GM13977 (cell line): ENCODE measurements at places on chromosomes 7 and 10.

GRCh38 chr7:40437936-40438634 is 303.3 kb downstream of the SUGCT start:
- no peak for DNase-seq

DNA sequence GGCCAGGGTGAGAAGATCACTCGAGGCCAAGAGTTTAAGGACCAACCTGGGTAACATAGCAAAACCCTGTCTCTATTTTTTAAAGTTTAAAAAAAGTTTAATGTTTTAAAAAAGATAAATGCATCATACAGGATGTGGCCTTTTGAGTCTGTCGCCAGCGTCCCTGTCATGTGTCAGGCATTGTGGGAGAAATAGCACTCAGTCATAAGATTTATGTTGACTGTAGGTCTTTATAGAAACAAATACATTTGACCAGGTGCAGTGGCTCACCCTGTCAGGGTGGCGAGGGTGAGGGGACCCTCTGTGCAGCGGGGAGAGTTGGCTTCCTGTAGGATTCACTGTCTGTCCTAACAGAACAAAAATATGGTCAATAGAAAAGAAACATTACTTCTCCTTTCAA is 63.5 kb upstream of the SH2B2 start:
- no peak for DNase-seq

- DNase-seq, result peak; percentile 2
These were observed 69.5 kb upstream of the CDK13 start for GRCh38 chr7:39880556-39880955.

- peak; percentile 7 for DNase-seq
These were observed 22.3 kb downstream of the SCART1 start for GRCh38 chr10:133475821-133476640.

GRCh38 chr7:3591944-3592343 is 290.9 kb downstream of the SDK1 start:
- no peak for DNase-seq

DNA sequence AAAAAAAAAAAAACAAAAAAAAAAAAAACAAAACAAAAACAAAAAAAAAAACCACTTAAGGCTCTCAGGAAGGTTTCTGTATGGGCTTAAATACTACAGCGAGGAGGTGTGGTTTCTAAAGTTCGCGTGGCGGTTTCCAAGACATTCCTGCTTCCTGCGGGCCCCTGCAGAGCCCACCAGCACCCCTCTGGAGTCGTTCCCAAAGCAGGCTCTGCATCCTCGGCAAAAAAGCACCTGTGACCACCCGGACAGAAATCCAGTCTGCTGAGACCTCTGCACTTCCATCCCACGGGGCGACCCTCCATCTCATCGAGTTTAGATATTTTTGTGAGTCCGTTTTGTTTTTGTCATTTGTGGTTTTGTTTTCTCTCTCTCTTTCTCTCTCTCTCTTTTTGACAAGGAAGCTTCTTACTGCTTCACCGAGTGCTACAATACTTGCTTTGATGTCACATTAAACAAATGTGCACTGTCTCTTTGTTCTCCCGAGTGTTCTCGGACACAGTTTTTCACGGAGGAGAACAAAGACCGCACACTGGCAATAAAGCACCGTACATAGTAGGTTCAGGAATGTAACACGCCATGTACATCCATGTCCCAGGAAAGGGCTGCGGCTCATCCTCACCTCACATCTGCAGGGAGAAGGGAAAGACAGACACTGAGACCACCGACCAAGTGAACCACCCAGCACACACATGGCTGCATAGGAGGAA is 21.5 kb downstream of the PDGFA start:
- no peak for DNase-seq

DNA sequence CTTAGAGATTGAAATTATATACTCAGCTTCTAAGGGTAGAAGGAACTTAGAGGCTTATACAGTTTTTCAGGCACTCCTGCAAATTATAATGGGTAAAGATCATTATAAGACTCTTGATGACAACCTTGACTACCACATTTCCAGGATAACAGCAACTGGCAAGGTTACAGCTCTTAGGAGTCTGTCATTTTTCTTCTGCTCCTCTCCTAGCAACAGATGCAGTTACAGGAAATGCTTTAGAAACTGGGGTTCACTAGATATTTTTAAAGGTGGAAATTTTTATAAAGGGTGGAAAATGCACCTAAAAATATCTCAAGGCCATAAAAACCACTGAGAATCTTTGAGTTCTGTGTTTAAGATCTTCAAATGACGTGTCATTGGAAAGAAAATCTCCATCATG is 185.8 kb downstream of the RELN start:
- no peak for DNase-seq

- peak; percentile 12 for DNase-seq
These were observed 1073.0 kb downstream of the XPNPEP1 start for GRCh38 chr10:108850138-108850854.

DNA sequence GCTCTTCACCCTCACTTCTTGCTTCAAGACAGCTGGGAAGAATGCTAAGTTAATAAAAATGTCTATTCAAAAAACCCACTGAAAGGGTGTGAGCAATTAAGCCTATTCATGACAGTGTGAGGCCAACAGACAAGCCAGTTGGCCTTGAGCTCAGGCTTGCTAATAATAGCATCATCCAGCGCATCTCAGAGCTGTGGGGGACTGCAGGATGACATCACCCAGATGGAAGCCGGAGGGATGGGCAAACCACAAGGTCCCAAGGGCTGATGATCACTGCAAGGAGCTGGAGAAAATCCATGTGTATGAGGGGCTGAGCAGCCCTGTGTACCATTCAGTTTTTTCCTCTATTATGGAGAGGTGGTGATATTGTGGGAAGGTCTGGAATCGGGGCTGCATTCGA is 770.4 kb downstream of the TNS3 start:
- DNase-seq, result no peak

DNA sequence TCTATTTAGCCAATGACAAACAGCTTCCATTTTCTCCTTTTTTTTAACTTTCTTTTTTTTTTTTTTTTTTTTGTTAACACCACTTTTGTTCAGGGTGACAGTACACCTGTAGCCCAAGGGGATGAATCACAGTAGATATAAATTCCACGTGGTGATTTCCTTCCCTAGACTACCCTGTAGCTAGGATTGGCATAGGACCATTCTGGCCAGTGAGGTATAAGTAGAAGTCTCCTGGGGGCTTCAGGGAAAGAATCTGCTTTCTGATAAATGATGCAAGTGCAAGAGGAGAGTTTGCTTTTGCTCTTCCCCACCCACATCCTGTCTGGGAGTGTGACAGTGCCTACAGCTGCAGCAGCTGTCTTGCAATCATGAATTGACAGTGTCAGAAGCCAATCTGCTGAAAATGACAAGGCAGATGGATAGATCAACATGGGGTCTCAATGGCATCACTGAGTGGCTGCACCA is 63.2 kb upstream of the TOMM7 start:
- peak; percentile 74 for DNase-seq

- DNase-seq, result no peak
These were observed 9.7 kb upstream of the CHST12 start for GRCh38 chr7:2393706-2394105.

GRCh38 chr10:84329196-84329611 is 815 bp downstream of the CCSER2 start:
- peak; percentile 45 for DNase-seq

GRCh38 chr7:2824678-2825461 is 19.2 kb downstream of the GNA12 start:
- no peak for DNase-seq

- no peak for DNase-seq
These were observed 85.6 kb downstream of the MICU1 start for GRCh38 chr10:72540193-72540807.

- no peak for DNase-seq
These were observed 458.6 kb upstream of the KLF6 start for GRCh38 chr10:4243651-4244050.

GRCh38 chr10:26841733-26842317 is 18.9 kb downstream of the ABI1 start:
- no peak for DNase-seq

DNA sequence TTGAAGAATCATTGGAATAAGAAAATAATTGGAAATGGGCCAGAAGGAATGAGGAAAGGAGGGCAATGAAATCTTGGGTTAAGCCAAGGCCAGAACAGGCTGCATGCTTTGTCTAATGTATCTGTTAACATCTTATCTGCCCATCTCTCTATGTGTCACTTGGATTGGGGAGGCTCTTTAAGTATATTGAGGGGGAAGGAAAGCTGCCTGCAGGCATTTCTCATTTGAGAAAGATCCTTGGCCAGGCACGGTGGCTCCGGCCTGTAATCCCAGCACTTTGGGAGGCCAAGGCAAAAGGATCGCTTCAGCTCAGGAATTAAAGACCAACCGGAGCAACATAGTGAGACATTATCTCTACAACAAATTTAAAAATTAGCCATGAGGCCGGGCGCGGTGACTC is 14.3 kb downstream of the PCBD1 start:
- DNase-seq, result no peak

DNA sequence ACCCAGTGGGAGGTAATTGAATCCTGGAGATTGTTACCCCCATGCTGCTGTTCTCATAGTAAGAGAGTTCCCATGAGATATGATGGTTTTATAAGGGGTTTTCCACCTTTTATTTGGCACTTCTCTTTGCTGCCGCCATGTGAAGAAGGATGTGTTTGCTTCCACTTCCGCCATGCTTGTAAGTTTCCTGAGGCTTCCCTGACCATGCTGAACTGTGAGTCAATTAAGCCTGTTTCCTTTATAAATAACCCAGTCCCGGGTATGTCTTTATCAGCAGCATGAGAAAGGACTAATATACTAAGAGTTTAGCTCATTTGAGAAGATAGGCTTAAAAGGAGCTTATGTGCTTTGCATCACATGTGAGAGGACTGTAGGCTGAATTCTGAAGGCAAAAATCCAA is 29.3 kb downstream of the TMEM248 start:
- no peak for DNase-seq

DNA sequence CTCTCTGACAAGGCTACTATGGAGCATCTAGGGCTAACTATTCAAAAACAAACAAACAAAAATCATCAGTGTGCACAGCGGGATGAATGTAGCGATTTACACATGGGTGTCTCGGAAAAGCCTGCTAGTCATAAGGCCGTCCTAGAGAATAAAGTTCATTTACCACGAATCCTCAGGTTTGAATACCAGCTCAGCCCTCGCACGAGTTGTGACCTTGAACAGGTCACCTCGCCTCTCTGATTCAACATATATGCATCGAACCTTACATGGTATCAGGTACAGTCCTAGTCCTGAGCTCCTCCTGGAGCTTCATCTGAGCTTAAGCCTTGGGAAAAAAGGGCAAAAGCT is 572 bp downstream of the ATP5MF start:
- DNase-seq, result no peak

DNA sequence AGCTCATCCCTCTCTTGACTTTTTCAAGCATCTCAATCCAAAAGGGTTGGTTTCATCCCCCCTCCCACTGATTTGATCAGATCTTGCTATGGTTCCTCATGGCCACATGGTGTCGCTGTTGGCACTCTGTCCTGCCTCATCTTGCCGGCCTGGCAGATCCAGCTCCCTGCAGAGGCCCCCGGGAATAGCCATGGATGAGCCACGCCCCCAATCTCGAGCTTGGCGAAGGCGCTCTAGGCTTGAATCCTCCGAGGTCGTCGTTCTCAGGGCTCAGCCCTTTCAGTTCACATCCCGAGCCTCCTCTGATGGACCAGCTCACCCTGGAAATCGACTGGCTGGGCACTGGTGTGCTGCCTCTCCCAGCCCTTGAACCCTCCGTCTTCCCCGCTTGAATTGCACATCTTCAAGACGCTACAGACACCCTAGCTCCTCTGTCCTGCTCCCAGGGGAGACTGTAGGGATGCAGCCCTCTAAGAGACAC is 628.7 kb downstream of the TYW1 start:
- DNase-seq, result peak; percentile 55

GRCh38 chr7:54992871-54993475 is 25.8 kb upstream of the EGFR start:
- DNase-seq, result no peak

- peak; percentile 0 for DNase-seq
These were observed 105.6 kb downstream of the NSUN6 start for GRCh38 chr10:18545621-18546305.

DNA sequence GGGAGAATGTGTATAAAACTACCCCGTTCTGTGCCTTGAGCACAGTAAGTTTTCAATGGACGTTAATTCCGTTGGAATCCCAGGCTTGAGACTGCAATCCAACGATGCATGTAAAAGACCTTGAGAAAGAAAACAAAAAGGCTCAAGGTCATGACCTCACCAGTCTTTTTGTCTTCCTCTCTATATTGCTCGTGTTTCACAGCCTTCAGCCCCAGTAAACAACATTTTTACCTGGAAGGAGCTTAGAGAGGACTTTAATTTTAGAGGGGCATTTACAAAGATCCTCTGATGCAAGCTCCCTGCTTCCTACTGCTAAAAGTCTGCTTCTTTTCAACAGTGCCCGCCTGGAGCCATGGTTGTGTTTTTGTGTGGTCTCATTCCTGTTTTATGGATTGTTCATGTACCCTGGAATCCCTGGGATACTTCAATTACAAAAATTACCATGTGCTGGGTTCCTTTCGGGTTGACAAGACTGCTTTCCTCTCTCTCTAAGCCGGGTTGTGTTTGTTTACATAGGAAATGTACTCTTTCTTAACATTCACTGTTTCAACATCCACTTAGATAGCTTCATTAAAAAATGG is 320.1 kb upstream of the NFE2L3 start:
- DNase-seq, result no peak

DNA sequence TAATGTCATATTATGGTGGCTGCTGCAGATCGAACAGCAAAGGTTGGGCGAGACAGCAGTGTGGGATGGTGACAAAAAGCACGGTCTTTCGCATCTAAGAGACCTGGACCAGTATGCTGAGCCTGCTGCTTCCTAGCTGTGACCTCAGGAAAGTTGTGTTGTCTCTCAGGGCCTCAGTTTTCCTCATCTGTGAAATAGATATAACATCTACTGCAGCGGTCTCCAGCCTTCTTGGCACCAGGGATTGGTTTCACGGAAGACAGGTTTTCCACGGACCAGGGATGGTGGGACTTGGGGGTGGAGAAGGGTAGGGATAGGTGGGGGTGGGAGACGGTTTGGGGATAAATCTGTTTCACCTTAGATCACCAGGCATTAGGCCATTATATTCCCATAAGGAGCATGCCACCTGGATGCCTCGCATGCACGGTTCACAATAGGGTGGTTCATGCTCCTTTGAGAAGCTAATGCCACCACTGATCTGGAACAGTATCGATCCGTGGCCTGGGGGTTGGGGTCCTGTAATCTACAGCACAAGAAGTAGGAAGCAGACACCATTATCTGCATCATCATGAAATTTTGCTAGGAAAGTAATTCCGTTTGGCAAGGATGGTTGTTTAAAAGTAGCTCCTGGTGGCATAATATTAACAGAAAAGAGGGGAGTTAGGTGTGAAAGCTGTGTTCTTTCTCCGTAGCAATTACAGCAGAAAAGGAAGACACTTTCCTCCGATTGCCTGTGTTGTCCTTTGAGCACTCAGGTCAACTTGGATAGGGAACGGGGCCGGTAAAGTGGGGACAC is 10.8 kb downstream of the KLF6 start:
- DNase-seq, result no peak

DNA sequence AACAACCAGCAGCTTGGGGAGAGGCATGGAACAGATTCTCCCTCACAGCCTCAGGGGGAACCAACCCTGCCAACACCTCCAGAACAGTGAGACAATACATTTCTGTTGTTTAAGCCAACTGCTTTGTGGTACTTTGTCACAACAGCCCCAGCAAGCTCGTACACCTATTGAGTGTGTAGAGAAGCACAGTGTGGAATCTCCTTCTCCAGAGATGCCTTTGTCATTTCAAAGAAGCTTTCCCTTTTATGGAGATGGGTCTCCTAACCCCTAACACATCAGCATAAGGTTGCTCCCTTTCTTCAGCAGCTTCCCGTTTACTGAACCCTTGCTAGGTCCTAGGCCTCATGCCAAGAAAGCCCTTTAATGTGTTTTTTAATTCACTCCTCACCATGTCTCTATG is 60.7 kb upstream of the AGK start:
- DNase-seq, result no peak

- DNase-seq, result no peak
These were observed 78.2 kb downstream of the AKR1C4 start for GRCh38 chr10:5274795-5275194.
